ENCODE measurements at places on chromosomes 2 and 18.
A peak's percentile ranks its signal among the peaks of the same experiment; 100 is the strongest.

DNA sequence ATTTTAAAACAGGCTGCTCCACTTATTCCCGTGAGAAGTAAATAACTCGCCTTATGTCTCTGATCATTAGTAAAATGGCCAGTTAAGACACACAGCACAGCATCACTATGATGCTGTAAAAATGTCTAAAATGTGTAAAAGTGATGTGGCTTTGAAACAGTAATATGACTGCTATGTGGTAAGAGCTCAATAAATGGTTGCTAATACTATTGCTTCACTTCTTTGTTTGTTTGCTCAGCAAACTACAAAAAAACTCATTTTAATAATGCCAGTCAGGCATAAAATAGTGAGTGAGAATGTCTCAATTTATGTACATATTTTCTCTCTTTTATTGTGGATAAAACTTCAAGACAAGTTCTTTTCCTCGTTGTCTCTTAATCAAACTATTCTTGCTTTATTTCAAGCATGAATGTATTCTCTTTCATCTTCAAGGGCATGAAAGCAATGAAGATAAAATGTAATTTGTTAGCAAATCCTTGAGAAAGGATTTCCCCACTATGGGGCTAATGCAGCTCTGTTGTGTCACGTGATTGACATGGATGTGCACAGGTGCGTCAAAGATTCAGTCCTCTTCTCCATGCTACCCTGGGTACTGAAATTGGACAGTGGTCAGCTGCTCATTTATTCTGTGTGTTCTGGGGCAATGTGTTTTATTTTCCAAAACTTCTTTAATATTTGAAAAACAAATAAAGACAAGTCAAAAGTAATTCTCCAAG, 387.2 kb downstream of the TRIB2 start:
- DNase-seq: no peak

DNA sequence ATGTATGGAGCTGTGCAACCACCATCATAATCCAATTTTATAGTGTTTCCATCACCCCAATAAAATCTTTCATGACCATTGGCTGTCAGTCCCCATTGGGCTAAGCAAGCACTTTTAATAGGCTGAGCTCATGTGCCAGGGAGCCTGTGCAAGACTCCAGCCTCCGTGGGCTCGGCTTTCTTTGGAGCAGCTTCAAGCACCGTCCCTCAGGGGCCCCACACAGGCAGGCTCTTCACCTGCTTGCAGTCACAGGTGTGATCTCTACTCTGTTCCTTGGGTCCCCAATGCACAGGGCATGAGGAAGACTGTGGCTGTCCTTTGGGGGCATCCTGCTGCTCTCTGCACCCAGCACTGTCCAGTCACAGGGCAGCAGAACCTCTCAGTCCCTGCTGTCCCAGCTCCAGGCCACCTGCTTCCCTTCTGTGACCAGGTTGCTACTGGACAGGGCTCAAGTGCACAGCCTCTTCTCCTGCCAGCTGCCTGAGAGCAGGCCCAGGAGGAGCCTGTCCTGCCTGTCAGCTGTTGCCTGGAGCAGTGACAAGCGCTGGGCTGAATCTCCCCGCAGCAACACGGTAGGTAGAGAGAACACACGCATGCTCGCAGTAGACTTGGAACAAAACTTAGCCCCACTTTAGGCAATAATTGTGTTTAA, 40.7 kb upstream of the TMEM131 start:
- no peak for DNase-seq

- no peak for DNase-seq
These were observed 2.5 kb upstream of the YES1 start for GRCh38 chr18:814300-815084.

DNA sequence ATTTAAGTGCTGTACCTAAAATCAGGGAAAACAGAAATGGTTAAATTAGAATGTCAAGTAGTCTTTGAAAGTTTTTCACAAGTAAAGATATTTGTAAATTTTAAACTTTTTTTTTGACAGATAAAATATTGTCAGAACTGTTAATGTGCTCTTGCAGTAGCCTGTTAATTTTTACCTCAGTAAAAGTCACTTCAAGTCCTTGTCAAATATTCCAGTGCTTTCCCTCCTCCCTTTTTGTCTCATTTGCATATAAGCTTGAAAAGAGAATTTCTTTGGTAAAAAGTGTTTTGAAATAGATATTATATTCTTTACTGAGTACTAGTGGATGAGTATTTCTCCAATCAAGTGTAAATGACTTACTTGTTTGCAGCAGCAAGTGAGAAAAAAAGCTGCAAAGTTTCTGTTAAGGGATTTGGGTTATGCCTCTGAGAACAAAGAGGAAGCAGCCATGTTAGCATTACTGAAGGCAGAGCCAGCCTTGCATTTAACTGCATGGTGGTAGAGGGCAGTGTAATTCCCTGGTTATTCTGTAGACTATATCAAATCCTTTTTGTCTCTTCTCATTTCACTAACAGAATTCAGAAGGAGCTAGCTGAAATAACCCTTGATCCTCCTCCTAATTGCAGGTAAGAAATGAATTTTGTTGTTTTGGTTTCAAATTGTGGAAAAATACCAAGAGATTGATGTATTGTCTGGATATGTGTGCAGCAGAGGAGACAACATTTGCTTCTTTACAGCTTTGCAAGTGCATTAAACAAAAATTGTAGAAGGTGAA, 3.2 kb downstream of the UBE2E3 start:
- DNase-seq: peak; percentile 53

DNA sequence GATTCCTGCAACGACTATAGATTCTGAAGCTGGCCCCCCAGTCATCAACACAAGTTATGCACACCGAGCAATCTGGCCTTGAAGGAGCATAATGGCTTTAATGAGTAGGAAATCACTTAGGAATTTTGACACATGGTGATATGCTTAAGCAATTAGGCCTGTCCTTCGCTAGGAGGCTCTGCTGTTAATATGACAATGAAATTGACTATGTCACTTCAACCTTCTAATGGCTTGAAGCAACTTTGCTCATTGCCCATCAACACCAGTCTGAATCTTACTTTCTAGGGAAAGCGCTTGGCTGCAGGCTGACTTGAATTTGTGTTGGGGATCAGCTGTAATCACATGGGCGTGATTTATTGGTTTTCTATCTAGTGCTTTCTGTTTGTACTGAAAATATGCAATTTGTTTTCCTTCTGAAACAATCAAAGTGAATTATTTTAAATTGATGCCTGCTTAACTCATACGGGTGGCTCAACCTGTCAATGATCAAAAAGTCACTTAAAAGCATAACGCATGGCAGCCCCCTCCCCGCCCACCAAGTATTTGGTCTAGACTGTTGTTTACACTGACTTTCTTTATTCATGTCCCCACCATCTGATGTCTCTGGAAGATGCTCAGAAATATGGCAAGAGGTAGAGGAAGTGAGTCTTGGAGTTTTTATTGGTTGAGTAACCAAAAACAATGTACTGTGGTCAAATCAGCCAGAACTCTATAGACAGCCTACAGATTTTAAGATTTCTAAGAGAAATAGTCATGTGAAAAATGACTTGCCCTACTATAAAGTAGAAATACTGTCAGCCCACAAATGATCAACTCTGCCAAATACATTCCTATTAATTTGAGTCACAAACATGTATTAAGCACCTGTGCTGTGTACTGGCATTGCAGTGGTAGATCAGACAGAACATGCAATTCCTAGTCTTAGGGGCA, 344.9 kb downstream of the RBM43 start:
- DNase-seq: no peak
